ENCODE measurements at places on chromosomes 2 and 18.

- no peak for DNase-seq
Measured at GRCh38 chr2:152493945-152494528, 159.1 kb downstream of the FMNL2 start.

DNA sequence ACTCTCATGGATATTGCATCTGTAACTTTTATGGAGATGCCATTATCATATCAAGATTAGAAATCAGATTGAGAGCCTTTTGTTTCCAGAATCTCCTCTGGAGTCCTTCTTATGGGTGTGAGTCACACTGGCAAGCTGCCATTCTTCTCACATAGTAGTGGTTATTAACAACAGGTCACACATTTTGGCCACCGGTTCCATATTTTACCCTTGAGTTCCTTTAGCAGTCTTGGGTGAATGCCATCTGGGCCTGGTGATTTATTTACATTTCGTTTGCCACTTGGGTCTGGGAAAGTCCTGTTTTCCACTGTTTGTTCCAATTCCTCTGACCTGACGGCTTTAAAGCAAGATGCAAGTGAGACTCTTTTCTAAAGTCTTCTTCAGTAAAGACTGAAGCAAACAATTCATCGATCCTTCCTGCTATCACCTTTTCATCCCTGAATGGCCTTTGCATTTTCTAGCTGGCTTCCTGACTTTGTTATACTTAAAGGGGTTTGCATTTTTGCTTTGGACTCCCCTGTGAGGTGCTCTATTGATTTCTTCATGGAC is 80.5 kb upstream of the CAVIN2 start:
- no peak for DNase-seq

- no peak for DNase-seq
Measured at GRCh38 chr2:237359518-237359840, 54.5 kb downstream of the COL6A3 start.

DNA sequence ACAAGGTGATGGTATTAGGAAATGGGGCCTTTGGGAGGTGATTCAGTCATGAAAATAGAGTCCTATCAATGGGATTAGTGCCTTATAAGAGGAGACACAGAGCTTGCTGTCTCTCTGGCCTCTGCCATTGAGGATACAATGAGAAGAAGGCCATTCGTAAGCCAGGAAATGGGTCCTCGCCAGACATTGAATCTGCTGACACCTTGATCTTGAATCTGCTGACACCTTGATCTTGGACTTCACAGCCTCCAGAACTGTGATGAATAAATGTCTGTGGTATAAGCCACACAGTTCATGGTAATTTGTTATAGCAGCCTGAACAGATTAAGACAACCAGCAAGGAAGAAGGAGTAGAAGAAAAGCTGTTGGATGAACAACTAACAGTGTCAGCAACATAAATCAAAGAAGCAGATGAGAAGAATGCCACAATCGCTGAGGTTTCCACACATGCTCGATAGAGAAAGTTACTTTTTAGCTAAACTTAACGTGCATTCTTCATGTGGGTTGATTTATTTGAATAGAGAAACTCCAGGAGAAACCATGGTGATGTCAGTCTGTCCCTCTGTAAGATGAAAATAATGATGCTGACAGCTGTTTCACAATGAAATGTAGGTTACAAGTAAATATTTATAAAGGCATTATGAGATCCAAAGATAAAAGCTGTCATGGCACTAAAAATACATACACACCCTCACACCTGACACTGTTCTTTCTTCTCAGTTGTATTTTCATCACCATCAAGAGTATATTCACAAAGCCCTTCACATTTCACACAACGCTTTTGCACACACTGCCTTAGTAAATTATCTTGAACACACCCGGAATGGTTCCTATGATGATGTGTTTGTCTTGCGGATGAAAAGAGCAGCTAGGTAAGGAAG is 153.7 kb upstream of the NCK2 start:
- no peak for DNase-seq

DNA sequence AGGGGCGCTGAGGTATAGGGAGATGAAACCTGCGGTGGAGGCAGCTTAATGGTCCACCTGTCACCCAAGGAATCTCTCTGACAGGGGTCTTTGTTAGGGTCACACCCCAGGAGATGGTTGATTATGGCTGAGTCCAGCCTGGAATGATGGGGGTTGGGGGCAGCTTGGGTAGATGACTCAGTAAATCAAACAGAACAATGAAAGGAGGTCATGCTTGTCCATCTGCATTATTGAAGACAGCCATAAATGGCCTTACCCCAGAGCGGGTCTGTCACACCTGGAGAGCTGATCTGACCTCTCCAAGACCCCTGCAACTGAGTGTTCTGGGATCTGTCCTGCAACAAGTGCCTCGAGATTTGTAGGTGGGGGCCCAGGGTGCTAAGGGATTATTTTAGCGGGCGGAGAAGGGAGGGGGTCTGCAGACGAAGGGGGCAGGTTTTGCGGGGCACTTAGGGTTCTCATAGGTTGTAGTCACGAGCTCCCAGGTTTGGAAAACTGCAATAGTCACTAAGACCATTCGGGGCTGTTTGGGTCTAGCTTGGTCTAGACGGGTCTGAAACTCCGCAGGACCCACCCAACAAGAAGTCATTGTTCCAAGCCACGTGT is 771 bp upstream of the IGFBP2 start:
- no peak for DNase-seq

- DNase-seq: no peak
Measured at GRCh38 chr2:42361728-42362283, 789 bp upstream of the COX7A2L start.

GRCh38 chr18:63301434-63301833 is 18.1 kb downstream of the BCL2 start:
- no peak for DNase-seq
